Right renal pelvis (tissue), 4 donors: ENCODE measurements at places on chromosomes 4 and X. TPM values are rescaled to one million over a fixed set of nuclear protein-coding genes. Genes with fewer than 3 reads are reported as not detected.

DNA sequence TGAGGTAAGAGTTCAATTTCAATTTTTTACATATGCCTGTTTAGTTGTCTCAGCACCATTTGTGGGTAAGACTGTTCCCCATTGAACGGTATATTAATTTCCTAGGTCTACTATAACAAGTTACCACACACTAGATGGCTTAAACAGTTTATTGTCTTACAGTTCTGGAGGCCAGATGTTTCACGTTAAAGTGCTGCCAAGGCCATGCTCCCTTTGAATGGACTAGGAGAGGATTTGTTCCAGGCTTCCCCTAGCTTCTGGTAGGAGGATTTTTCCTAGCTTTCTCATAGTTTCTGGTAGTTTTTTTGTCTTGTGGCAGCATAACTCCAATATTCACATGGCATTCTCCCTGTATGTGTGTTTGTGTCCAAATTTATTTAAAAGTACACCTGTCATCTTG lies 149.3 kb upstream of the CYSLTR1 start:
- no peak for DNase-seq

- no peak for DNase-seq
Measured at GRCh38 chr4:62619971-62620370, 1419.8 kb downstream of the ADGRL3 start.

GRCh38 chrX:7074148-7074907 lies 73.2 kb upstream of the STS start:
- DNase-seq: no peak

- DNase-seq: no peak
Measured at GRCh38 chr4:176641237-176641636, 151.5 kb downstream of the VEGFC start.

- no peak for DNase-seq
Measured at GRCh38 chr4:183300655-183301054, 19.4 kb downstream of the CLDN22 start.

DNA sequence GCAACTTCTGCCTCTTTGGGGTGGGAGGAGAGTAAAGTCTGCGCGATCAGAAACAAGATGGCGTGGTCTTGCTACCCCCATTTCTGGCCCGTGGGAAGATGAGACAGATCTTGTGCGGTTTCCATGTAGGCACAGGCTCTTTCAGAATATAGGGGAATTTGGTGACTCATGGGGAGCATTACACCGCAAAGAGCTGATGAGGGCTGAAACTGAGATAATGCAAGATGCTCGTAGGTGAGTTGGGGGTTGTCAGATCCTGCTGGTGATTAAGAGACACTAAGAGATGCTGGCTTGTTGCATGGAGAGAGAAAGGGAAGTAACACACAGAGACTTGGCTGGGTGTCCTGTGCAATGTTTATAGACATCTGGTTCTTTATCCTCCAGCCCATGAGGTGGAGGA lies 1.5 kb downstream of the EVC start:
- DNase-seq: no peak

- no peak for DNase-seq
Measured at GRCh38 chrX:70478526-70479245, 34.1 kb downstream of the DLG3 start.

- DNase-seq: no peak
Measured at GRCh38 chr4:138235419-138235952, 6.7 kb downstream of the SLC7A11 start.

DNA sequence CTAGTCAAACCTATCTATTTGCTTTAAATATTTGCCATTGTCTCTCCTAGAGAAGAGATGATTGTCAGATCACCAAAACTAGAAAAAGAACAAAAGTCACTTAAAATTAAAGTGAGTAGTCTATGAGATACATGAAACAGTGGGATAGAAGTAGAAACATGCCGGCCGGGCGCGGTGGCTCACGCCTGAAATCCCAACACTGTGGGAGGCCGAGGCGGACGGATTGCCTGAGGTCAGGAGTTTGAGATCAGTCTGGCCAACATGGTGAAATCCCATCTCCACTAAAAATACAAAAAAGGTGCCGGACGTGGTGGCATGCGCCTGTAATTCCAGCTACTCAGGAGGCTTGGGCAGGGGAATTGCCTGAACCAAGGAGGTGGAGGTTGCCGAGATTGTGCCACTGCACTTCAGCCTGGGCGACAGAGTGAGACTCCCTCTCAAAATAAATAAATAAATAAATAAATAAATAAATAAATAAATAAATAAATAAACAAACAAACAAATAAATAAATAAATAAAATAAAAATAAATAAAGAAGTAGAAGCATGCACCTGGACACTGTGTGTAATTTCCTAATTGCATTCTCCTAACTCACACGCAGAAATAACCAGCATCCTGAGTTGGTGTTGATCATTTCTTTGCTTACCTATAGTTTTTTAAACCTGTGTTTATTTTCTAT lies 299.5 kb downstream of the PDHA2 start:
- DNase-seq: no peak

GRCh38 chr4:75034523-75034922 lies 101.6 kb downstream of the PARM1 start:
- no peak for DNase-seq

DNA sequence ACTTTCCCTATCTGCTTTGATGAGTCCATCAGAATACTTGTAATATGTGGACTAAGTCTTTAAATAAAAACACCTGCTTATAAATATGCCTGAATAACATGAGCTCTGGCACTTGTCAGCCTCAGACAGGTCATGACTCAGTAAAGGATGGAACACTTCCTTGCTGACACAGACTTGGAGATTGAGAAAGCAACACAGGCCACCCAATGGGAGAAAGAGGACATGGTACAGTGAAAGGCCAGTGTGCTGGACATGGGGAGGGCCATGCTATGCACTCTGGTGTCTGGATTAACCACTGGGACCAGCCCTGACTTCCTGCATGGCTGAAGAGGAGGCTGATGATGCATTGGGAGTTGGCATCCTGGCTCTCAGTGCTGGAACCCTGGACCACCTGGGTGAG lies 149.5 kb downstream of the DHRSX start:
- no peak for DNase-seq

DNA sequence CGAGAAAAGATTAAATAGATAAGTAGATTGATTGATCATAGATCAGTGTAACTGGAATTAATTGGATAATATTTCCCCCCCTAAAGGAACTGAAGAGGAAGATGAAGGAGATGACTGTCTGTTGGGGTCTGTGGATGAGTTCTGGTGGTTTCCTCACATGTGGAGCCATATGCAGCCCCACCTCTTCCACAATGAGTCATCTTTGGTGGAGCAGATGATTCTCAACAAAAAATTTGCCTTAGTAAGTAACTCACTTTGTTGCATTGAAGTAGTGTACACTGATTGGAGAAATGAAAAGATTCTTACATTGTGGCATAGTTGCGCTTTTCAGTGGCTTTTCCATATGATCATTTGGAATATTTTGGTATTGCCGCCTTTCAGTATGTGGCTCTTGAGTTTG lies 80.4 kb downstream of the NDST3 start:
- DNase-seq: no peak

GRCh38 chrX:3697220-3697684 lies 16.2 kb downstream of the PRKX start:
- DNase-seq: no peak

GRCh38 chrX:29145316-29145715 lies 558.1 kb downstream of the IL1RAPL1 start:
- no peak for DNase-seq

- peak; percentile 7 for DNase-seq
Measured at GRCh38 chrX:6021316-6022091, 207.2 kb downstream of the NLGN4X start.

- no peak for DNase-seq
Measured at GRCh38 chr4:106032851-106033286, 137.6 kb downstream of the NPNT start.

DNA sequence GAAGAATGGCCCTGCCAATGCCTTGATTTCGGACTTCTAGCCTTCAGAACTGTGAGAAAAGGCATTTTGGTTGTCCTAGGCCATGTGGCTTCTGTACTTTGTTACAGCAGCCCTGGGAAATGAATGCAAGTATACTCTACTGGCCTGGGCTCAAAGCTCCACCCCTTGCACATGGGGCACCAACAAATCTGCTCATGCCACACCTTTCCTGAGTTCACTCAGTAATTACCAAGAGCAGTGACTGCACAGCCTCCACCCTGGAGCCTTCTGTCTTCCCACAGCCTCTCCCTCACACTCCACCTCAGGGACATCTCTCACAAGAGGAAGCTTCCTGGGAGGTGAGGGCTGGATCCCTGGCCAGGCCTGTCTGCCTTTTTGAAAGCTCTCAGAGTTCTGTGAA lies 29.1 kb upstream of the GAB1 start:
- no peak for DNase-seq

DNA sequence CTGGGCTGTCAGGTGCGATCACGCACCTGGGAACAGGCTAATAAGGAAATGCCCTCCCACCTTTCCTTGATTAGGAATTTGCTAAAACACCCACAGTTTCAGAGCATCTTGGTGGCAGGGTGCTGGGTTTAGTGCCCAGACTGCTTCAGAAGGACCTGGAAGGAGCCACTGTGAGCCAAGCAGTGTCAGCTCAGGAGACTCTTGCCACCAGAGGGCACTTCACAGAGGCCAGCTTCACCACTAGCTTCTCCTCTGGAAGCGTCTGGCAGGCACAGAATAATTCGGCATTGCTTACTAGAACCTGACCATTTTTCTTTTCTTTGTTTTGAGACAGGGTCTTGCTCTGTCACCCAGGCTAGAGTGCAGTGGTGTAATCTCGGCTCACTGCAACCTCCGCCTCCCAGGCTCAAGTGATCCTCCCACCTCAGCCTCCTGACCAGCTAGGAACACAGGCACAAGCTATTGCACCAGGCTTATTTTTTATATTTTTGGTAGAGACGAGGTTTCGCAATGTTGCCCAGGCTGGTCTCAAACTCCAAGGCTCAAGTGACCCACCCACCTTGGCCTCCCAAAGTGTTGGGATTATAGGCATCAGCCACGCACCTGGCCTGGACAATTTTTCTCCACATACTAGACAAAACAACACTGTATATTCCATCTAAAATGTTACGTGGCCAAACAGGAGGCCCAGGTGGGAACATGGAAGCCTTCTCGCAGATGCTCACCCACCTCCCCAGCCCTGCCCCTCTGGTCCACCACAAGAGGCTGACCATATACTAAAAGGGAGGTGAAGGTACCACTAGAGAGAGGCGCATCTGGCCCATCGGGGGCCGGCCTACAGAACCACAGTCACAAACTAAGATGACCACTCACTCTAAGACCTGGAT lies 14.1 kb downstream of the NOP14 start:
- DNase-seq: no peak

DNA sequence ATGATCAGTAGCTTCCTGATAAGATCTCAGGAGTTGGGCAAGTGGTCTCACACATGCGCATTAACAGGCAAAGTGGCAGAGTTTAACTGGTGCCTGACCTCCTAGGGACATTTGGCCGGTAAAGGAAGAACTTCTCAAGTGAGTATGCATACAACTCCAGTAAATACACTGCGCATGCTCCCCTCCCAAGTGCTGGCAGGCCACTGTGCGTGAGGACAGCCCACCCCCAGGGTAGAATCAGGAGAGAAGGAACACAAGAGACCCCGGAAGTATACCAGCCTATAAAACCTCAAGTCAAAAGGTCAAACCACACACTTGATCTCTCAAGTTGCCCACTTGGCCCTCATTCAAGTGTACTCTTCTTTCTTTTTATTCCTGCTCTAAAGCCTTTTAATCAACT lies 225.5 kb upstream of the ANKRD50 start:
- no peak for DNase-seq

GRCh38 chrX:38052096-38052495 lies 45.7 kb downstream of the SYTL5 start:
- no peak for DNase-seq

GRCh38 chr4:74845834-74846233 lies 51.5 kb upstream of the BTC start:
- DNase-seq: no peak

DNA sequence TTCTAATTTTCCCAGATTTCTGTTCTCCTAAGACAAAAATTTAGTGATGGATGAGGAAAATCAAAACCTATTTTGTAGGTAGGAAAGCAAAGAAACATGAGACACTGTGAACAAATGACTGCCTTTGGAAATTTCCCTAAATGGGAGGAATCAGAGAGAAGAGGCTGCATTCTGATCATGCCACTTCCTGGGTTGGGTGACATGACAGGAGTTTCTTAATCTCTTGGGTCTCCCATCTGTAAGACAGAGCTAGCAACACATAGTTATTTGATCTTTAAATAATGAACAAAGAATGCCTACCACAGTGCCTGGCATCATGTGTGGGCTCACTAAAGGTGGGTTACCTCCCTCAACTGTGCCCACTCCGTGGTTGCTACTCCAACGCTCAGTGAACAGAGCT lies 57.1 kb downstream of the CCDC149 start:
- DNase-seq: no peak

- DNase-seq: no peak
Measured at GRCh38 chrX:3124031-3124430, 82.8 kb downstream of the ARSF start.

DNA sequence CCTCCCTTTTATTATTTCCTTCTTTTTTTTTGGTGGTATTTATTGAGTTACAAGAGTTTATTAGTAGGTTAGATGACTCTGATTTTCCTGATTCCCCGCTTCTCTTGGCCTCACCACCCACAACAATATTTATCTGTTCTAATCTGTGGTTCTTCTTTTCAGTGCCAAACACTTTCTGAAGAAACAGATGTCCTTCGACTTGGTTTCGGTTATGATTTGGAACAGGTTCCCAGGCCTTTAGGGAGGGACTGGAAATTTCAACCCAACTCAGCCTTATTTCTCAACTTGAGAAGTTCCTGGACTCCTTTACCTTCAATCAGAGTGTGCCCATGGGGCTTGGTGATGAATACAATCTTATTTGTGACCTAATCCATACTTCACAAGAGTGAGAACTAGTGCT lies 108.1 kb downstream of the UCHL1 start:
- DNase-seq: no peak

- DNase-seq: no peak
Measured at GRCh38 chr4:119939071-119939995, 127.3 kb downstream of the MAD2L1 start.

The PPARGC1A gene
- 25.0 TPM for polyA plus RNA-seq

The LRIT3 gene
- polyA plus RNA-seq: 0.51 TPM

The METTL14 gene
- polyA plus RNA-seq: 58.8 TPM

The ADH1B gene
- polyA plus RNA-seq: 18.5 TPM

The KLHL5 gene
- 48.3 TPM for polyA plus RNA-seq

The GAGE12J gene
- not detected for polyA plus RNA-seq

The CETN2 gene
- polyA plus RNA-seq: 130 TPM

The ZMAT1 gene
- 38.9 TPM for polyA plus RNA-seq

The BMX gene
- polyA plus RNA-seq: 0.30 TPM
